ENCODE measurements at places on chromosomes 3 and 15.

GRCh38 chr3:173761161-173761560 is 363.6 kb downstream of the NLGN1 start:
- DNase-seq = no peak

GRCh38 chr3:57252404-57252803 is 24.9 kb downstream of the APPL1 start:
- DNase-seq = no peak

GRCh38 chr3:19455546-19455945 is 307.2 kb downstream of the KCNH8 start:
- no peak for DNase-seq

- no peak for DNase-seq
Measured at GRCh38 chr15:59380902-59381610, 8.4 kb upstream of the MYO1E start.

GRCh38 chr3:187567661-187568121 is 102.5 kb downstream of the SST start:
- peak; percentile 75 for DNase-seq

DNA sequence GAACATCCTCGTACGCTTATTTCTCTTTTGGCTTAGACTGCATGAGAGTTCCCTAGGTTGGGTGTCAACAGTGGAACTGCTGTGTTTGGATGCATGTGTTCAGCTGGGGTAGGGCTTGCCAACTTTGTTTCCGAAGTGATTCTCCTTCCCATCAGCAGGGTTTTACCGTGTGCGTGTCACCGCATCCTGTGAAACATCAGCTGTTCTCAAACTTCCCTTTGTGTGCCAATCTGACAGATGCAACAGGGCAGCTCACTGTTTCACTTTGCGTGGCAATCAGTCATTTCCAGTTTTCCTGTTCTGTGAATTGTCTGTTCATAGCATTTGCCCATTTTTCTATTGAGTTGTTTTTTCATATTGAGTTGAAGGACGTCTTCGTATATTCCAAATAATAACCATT is 218.8 kb downstream of the VPS13C start:
- DNase-seq = no peak

DNA sequence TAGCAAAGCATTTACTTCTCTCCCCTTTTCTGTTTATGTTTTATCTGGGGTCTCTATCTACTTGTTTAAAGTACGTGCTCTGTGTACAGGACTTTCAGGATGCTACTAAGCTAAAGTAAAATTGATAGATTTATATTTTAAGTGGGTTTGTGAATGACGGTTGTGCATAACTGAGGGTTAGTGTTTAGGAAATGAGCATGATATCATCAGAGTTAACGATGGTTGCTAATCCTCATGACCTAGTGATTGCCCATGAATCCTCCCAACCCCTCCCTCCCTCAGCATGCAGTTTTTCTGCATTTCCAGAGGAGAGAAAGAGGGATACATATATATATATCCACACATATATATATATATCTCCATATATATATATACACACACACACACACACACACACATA is 957.2 kb downstream of the TUSC7 start:
- no peak for DNase-seq

DNA sequence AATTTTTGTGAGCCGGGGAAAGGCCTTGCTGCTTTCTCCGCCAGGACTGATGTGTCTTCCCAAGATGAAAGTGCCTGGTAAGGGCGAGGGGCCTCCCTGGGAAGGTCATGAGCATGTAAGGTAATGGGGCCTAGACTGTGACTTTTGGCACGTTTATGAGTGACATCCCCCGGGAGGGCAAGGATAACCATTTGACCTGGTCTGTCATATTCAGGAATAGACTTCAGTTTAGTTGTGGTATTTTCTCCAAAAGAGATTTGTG is 631 bp upstream of the CNBP start:
- DNase-seq = peak; percentile 37

- DNase-seq = peak; percentile 90
Measured at GRCh38 chr15:93072411-93073394, 16.3 kb downstream of the RGMA start.

GRCh38 chr3:173529062-173529711 is 131.6 kb downstream of the NLGN1 start:
- DNase-seq = peak; percentile 10

- DNase-seq = no peak
Measured at GRCh38 chr15:42194513-42194912, 13.6 kb downstream of the VPS39 start.

- peak; percentile 26 for DNase-seq
Measured at GRCh38 chr3:104273046-104273649, 1093.6 kb upstream of the ALCAM start.

GRCh38 chr3:42762046-42762724 is 10.9 kb downstream of the CCDC13 start:
- DNase-seq = peak; percentile 43

DNA sequence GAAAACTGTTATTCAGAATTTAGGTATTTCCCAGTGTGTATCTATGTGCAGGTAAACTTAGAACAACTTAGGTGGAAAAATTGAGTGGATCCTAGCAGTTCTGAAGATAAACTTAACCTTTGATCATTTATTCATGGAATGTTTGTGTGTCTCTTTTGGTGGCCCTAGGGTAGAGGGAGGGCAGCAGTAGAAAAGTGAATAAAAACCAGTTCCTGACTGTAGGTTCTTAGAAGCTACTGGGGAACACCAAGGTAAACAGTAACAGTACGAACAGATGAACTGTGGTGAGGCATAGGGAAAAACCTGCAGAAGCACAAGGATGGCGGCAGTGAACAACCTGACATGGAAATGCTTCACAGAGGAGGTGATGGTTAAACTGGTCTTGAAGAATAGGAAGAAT is 2.5 kb downstream of the SNRK start:
- DNase-seq = no peak

DNA sequence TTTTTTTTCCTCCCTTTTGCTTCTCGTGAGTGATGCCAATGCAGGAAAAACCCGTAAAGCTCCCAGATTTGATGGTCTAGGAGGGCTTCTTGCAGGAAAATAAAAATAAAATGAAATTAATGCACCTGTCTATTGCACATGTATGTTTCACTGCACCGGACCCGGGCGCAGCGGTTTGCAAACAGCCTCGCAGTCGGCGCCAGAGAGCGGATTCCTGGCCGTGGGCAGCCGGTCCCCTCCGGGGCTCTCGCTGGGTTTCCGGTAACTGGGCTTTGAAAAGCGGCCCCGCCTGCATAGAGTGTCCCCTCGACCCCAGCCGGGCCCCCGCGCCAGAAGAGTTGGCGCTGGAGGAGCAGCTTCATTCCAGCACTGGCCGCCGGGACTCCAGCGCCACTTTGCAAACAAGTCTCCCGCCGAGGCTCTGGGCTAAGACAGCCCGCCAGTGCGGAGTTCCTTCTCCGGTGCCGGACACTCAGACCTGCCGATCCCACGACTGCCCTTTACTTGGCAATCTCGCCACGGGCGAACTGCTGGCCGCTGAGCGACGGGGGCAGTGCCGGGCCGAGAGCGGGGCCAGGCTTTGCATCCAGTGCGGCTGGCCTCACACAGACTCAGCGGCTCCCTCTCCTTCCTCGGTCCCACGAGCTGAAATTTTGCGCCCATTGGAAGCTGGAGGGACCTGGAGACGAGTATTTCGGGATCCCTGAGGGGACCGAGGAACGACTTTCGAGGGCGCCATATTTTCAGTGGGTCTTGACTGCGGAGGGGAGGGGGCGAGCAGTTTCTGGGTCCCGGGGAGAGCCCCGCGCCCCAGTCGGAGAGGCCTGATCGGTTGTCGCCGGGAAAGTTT is 225.9 kb upstream of the C2CD4B start:
- peak; percentile 62 for DNase-seq

GRCh38 chr3:58526515-58526957 is 10.5 kb downstream of the ACOX2 start:
- peak; percentile 94 for DNase-seq
